Smooth muscle cell of the pulmonary artery (primary cell): ENCODE measurements at places on chromosomes 5 and 9. TPM values are rescaled to one million over a fixed set of nuclear protein-coding genes. Genes with fewer than 3 reads are reported as not detected.

Gene SPINK13
- not detected in 2 replicates for total RNA-seq

Gene DMGDH
- total RNA-seq = 1.9 and 2.3 TPM in 2 replicates

Gene CNTLN
- total RNA-seq = 5.0 and 10.0 TPM in 2 replicates

Gene SCGB3A2
- not detected in 2 replicates for total RNA-seq

Gene TMC1
- 0.17 and 0.59 TPM in 2 replicates for total RNA-seq

Gene ACOT12
- total RNA-seq = 0.07 and 1.1 TPM in 2 replicates

Gene DDX4
- not detected in 2 replicates for total RNA-seq

Gene DDX31
- 11.1 and 19.8 TPM in 2 replicates for total RNA-seq

Gene ITK
- total RNA-seq = not detected in 2 replicates

Gene FABP6
- total RNA-seq = not detected in 2 replicates

Gene WNK2
- total RNA-seq = not detected in 2 replicates

Gene TNC
- 364 and 368 TPM in 2 replicates for total RNA-seq

Gene SLC12A2
- total RNA-seq = 31.8 and 45.2 TPM in 2 replicates

Gene AK1
- 54.9 and 66.2 TPM in 2 replicates for total RNA-seq

Gene ZDHHC11B
- total RNA-seq = 0.07 TPM in 1 of 2 replicates, not detected in the other
